HEK293T (cell line): ENCODE measurements at places on chromosomes 1 and 21.

DNA sequence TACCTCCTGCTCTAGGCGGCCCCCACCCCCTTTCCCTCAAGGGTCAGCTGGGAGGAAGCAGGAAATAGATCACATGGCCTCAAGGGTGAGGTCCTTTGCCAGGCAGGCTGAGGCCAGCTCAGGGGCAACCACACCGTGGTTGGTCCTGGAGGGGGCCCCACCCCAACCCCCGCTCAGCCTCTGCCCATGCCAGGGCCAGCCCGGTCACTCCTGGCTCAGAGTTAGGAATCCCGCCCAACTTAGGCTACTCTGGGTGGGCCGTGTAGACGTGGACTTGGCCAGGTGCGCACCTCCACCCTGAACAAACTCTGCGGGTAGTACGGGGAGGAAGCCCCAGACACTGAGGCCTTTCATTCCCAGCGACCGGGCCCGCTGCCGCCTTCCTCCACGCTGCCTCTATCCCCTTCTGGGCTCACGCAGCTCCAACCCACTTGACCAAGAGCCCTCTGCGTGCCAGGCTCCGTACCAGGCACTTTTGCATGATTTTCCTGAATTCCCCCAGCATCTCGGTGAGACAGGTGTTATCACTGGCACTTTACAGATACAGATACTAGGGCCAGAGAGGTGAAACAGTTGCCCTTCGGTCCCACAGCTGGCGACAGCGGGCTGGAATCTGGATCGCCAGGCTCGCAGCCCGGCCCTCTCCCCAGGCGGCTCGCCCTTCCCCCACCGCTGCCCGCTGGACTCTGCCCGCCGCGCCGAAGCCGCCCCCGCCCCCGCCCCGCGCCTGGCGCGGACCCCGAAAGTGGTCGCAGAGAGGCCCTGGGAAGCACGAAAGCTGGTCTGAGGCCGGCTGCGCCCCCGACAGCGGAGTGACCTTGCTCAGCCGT, 769 bp downstream of the GALE start:
- no peak for DNase-seq

- DNase-seq: no peak
These were observed 56.6 kb downstream of the SYT6 start for GRCh38 chr1:114097109-114097508.

DNA sequence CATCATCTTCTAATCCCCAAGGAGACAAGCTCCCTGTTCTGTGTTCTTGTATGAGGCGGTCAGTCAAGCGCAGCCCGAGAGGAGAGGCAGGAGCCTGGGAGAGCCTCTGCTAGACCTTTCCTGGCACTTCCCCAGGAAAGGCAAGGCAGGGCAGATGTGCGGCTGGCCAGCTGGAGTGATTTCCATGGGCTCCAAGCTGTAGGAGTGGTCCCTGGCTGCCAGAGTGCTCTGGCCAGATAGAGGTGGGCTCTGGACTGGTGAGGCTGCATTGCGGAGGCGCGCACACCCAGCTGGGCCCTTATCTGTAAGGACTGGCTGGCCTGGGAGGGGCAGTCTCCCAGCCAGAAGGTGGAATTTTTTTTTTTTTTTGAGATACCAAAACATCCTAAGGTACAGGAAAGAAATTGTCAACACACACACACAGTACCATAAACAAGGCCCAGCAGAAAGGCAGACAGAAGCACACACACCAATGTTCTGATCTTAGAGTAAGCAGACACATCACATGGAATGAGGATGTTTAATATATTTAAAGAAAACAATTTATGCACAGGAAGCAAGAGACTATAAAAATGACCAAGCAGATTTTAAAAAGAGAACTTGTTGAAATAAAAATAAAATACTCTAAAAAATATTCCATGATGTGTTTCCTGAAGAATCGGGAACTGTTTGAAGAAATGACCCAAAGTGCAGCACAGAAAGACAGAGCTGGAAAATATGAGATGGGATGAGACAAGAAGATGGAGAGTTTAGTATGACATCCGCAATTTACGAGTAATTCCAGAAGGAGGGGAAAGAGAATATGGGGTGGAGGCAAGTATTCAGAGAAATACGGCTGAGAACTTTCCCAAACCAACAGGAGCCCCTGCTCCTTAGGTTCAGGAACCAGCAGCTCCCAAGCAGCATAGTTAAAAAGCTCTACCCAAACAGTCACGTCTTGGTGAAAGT, 13.4 kb downstream of the IBA57 start:
- DNase-seq: no peak

GRCh38 chr1:24960071-24960801, 30.2 kb upstream of the RUNX3 start:
- no peak for DNase-seq

GRCh38 chr1:31412732-31413404, at the start of gene SERINC2:
SERINC2 (plus strand) TSS chr1:31413213; CDS start chr1:31413266, 53 bp downstream.
- peak; percentile 81 for DNase-seq
